ENCODE measurements at places on chromosomes 5 and 9.

- no peak for DNase-seq
These were observed 71.3 kb downstream of the TMC1 start for GRCh38 chr9:72592502-72593403.

DNA sequence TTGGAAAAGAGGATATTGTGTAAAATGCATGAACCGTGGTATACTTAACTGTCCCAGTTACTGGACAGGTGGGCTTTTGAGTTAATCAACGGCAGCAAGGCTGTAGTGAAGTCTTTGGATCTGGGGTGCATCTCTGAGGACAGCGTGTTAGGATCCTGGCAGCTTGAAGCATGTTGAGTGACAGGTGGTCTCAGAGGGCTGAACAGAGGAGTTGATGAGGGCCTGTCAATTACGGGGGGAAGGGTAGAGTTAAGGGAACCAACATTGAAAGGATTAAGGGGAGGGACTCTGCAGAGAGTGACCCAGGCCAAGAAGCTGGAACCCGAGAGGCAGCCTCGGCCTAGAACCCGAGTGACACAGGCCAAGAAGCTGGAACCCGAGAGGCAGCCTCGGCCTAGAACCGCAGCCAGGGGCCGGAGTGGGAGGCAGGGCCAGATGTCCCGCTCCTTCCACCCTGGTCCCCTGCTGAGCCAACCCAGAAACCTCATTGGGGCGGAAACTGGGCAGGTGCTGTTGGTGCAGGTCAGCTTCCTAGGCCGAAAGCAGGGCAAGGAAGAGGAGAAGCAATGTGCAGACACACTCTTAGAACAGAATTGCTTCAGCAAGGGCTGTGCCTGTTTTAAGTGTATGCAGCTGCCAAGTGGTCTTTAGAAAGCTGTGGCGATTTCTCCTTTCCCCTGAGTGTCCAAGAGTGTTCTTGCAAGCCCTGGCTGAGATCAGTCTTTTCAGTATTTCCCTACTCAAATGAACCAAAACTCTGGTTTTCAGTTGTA, 62.0 kb downstream of the ANKRD33B start:
- no peak for DNase-seq

GRCh38 chr9:113921396-113921925, 45.4 kb downstream of the ZNF618 start:
- no peak for DNase-seq

- no peak for DNase-seq
These were observed 336.5 kb downstream of the DIRAS2 start for GRCh38 chr9:90306158-90306557.

Measured in glomerular endothelial cell (primary cell).